ENCODE measurements at places on chromosomes 11 and 22.

GRCh38 chr11:95715777-95716241 is 73.8 kb downstream of the FAM76B start:
- peak; percentile 61 for DNase-seq

DNA sequence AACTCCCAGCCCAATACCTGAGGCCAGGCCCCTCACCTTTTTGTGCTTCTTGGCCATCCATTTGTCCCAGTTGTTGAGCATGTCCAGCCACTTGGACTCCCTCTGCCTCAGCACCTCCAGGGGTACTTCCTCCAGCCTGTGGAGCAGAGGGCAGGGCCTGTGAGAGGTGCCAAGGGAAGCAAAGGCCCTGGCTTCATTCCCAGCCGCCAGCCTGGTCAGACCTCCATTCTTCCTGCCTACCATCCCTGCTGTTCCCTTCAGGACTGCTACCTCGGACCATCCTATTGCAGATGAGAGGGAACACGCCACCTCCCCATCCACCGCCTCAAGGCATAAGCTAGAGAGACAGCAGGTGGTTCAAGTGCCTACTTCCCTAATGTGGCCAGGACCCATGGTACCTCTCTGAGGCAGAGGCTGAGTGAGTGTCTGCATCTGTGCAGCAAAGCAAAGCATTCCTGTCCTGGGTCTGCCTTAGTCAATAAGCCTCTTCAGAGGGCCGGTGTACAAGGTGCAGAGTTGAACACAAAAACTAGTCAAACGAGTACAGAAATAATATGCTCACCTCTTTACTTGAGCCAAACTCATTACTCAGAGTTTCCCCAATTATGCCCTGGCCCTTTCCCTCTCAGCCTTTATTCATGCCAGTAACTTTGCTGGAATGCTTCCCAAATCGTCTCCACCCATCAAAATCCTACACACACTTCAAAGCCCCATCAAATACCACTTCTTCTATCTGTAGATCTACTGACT is 15.4 kb upstream of the CASTOR1 start:
- DNase-seq = peak; percentile 72

DNA sequence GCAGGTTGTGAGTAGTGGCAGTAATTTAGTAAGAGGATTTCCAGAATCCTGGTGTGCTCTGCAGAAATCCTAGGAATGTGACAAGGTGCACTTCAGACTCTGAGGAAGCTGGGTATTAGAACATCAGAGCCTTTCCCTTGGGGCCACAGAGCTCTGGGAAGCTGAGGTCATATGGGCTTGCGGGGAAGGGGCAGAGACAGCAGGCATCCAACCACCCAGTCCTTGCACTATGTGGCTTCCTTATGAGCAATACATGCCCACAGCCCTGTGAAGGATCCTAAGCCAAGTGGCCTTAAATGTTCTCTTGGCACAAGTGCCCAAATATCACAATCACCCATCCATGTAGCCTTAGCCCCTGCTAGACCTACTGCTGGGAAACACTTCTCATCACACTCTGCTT is 46.2 kb downstream of the P4HA3 start:
- peak; percentile 4 for DNase-seq

DNA sequence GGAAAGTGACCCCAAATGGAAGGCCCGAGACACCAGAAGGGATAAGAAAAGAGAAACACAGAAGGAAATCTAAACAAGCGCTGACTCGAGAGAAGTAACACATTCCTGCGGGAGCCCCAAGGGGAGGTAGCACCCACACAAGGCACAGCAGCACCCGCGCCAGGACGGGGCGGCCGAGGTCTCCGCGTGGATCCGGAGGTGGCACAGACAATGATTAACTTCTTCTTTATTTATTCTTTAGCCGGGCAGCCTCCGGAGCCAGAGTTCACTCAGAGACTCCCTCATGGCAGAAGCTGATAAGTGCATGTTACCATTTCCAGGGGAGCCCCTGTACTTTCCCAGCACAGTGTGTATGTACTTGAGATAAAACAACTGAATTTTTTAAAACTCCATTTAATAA is 5.1 kb downstream of the TOLLIP start:
- no peak for DNase-seq

DNA sequence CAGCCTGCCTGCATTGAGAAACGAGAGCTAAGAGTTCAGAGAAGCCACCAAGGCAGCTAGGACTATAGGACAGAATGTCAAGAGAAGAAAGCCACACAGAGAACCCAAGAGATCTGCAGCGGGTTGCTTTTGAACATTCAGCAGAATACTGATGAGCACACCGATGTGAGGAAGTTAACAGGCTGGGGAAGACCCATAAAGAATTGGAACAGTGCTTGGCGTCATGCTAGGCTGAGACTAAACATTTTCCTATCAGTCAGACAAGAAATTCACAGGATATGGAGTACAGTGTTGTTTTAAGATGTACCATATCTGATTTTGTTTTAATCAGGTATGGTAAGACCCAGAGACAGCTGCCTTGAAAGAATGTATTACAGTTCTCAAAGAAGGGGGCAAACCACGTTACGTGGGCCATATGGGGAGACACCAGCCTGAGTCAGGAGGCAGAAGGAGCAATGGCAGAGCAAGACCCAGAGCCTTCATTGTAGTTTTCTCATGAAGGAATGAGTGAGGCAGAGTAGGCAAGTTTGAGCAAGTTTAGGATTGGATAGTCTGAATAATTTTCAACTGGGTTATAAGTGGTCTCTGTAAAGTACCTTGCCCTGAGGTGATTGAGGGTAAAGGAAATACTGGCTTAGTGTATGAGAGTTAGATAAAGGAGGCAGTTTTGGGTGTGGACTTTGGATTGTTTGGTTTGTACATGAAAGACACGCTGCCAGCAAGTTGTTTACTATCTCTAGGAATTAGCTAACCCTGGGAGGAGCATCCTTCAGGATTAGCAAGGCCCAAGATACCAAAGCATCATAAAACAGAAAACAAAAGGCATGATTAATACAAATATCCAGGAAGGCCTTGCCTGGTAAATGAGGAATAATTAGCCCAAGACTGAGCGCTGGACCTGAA is 14.3 kb downstream of the LRRC75B start:
- DNase-seq = peak; percentile 28

- peak; percentile 66 for DNase-seq
Measured at GRCh38 chr11:71563406-71563805, 2.0 kb upstream of the KRTAP5-10 start.

GRCh38 chr11:133995066-133995465 is 38.3 kb upstream of the IGSF9B start:
- no peak for DNase-seq

DNA sequence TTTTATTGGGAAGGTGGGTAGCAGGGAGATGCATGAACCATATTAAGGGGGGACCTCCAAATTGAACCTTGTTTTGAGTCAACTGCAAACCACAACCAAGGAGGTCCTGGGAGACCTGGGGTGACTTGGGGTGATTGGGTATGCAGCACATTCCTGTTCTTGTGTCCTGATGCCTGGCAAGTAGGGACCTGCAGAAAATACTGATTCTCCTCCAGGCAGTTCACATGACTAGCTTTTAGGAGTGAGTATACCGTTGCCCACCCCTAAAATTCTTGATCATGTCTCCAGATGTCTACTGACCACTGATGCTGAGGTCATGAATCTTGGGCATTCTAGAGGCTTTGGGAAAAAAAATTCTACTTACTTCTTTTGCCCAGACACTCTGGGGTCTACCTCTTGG is 6.3 kb downstream of the EHF start:
- no peak for DNase-seq

- no peak for DNase-seq
Measured at GRCh38 chr11:127376301-127376700, 375.7 kb upstream of the KIRREL3 start.

DNA sequence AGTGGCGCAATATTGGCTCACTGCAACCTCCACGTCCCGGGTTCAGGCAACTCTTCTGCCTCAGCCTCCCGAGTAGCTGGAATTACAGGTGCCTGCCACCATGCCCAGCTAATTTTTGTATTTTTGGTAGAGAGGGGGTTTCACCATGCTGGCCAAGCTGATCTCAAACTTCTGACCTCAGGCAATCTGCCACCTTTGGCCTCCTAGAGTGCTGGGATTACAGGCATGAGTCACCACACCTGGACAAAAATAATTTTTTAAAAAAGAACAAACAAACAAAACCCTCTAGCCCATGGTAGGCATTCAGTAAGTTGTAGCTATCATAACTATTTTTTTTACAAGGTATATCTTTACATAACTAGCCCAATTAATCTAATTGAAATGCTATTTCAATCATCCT is 73.9 kb upstream of the CAPRIN1 start:
- no peak for DNase-seq

GRCh38 chr11:61297746-61298145 is 2.6 kb upstream of the VWCE start:
- DNase-seq = peak; percentile 95

- DNase-seq = no peak
Measured at GRCh38 chr11:72621008-72621610, 53.1 kb downstream of the PDE2A start.

- DNase-seq = peak; percentile 82
Measured at GRCh38 chr11:47161134-47161854, 15.4 kb downstream of the ARFGAP2 start.

GRCh38 chr22:44074337-44074984 is 50.4 kb downstream of the PARVB start:
- no peak for DNase-seq

- no peak for DNase-seq
Measured at GRCh38 chr11:46373787-46374740, 7.4 kb upstream of the MDK start.

DNA sequence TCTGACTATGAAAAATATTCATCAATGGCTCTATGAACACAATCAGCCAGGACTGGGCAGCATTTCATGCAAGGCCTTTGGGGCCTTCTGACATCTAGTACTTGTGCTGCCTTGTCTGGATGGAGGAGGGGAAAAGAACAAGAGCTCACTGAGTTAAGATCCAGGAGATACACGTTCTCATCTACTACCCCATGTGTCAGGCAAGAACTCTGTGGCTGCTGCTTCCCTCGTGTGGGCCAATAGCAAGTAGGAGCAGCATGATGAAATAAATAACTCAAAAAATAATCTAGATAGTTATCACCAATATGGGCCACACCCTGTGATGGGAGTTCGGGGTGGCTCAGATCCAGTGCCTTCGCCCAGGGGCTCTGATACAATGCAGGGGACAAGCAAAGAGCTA is 7.3 kb downstream of the KCNE3 start:
- DNase-seq = no peak

DNA sequence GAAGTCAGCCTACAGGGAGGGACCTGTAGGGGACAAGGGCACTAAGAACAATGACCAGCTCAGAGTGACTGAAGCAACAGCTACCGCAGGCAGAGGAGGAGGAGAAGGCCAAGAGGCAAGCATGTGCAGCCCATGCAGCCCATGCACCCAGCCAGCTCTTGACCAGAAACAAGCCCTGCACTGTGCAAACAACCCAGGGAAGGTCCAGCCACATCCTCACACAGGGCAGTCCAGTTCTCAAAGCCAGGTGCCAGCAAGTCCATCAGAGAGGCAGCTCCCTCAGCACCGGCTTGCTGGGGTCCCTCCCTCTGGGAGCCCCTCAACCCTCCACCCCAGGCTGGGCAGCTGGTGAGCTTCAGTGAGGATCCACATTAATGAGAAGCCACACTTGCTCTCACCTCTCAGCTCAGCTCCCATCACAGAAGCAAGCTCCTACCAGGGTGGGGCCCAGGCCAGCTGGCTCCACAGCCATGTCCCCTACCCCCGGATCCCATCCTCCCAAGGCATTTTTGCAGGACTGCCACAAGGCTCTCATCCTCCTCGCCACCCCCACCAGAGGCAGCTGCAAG is 7.1 kb downstream of the DGCR2 start:
- DNase-seq = no peak

DNA sequence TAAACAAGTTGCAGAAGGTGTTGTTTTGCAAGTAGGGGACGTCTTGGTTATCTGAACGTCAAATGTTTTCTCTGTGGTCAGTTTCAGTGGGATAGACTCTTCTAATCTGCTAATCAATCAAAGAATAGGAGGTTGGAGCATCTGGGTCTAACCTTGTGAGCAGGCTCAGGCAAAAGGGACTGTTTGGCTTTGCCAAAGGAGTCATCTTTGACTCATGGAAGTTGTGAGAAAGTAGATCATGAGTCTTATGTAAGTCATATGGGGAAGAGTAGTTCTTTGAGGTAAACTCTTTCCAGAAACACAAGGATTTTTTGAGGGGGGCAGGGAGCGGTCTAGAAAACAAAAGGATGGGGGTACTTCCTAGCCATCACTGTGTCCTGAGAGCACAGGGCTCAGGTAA is 27.1 kb upstream of the TOP3B start:
- peak; percentile 47 for DNase-seq

DNA sequence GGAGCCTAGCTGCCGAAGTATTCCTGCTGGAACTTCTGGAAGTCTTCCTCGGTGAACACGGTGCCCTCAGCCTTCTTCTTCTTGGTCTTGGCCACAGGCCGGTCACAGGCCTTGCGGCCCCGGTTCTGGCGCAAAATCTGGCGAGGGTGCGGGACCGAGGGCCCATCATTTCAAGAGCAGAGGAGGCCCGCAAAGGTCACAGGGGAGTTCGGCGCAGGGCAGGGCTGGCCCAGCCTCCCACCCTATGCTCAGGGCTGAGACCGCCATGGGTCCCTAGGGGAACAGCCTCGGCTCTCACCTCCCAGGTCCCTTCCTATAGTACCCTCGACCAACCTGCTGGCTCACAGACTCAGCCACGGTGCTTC is 3.1 kb downstream of the RPS19BP1 start:
- no peak for DNase-seq

DNA sequence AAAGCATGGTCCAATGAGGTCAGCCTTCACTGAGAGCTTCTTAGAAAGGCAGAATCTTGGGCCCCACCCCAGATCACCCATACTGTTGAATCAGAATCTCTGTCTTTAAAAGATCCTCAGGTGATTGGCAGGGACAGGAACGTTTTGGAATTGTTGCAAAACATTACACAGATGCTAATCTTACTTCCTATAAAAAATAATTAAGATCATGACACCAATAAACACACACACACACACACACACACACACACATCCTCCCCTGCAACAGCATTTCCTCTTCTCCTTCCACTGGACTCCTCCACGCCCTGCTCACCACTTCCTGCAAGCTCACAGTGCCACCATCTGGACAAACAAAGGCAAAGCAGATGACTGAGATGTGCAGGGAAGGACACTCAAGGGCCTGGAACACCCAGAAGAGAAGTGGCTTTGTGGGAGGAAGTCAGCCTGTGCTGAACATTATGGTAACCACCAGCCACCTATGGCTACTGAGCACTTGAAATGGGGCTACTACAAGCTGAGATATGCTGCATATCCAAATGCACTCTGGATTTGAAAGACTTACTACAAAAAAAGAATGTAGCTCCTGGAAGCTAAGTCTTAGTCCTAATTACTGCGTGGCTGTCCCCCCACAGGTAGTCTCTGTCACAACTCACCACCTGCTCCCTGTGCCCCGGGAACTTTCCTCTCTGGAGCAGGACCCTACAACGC is 65.6 kb downstream of the BTG4 start:
- peak; percentile 94 for DNase-seq

- DNase-seq = peak; percentile 91
Measured at GRCh38 chr11:69444381-69445130, 36.9 kb upstream of the LINC01488 start.

- DNase-seq = peak; percentile 62
Measured at GRCh38 chr11:43547889-43548381, 132.6 kb upstream of the HSD17B12 start.

- no peak for DNase-seq
Measured at GRCh38 chr11:106827687-106828086, 190.6 kb downstream of the GUCY1A2 start.
